ENCODE measurements at places on chromosomes 6 and 20. TPM values are rescaled to one million over a fixed set of nuclear protein-coding genes. Genes with fewer than 3 reads are reported as not detected.
A peak's percentile ranks its signal among the peaks of the same experiment; 100 is the strongest.

- DNase-seq = no peak
Observed at GRCh38 chr6:81843302-81843701, 90.8 kb upstream of the TENT5A start.

GRCh38 chr6:52454556-52454955 lies 34.4 kb downstream of the EFHC1 start:
- DNase-seq = no peak

DNA sequence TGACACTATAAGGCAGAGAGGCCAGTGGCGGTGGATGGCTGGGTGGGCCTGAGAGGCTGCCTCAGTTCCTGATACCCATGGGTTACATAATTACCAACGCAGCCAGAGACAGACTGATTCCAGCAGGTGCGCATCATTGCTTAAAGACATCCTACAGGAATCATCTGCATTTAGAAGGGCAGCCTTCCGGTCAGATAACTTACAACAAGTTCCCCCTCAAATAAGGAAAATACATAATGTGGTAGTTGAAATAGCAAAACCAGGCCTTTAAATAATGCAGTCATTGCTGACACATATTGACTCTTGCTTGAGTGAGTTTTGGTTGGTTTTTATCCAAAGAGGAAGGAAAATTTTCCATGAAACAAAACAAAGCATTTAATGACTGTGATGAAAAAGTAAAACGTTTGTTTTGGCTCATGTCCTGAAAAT lies 81.9 kb downstream of the SIM1 start:
- no peak for DNase-seq

DNA sequence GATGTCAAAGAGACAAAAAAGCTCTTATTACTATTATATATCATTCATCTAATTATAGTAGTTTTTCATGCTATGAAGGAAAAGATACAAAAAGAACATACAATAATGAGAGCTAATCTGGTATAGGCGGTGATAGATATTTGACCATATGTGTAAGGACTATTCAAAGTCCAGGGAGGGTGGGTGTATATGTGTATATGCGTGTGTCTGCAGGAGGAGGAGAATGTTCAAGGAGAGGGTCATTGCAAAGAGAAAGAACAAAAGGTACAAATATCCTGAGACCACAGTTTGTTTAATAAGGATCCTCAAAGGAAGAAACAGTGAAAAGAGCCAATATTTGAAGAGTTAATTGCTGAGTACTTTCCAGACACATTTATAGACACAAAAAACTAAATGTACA lies 1288.6 kb upstream of the CITED2 start:
- DNase-seq = no peak

DNA sequence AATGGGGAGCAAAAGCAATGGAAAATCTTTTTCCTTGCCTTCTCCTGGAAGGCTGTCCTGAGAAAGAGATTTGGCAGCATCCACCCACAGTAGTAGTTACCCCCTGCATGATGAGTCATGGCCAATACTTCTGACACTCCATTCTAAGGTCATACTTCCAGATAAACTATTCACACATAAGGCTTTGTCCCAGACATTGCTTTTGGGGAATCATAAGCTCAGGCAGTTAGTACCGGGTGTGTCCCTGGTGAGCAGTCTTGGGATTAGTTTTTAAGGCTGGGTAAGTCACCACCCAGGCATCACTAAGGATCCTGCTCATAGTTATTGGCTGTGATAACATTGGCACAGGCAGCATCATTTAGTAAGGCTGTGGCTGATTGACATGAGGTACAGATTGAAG lies 160.6 kb upstream of the GGTLC1 start:
- no peak for DNase-seq

- no peak for DNase-seq
Observed at GRCh38 chr6:139676718-139677117, 302.3 kb upstream of the CITED2 start.

DNA sequence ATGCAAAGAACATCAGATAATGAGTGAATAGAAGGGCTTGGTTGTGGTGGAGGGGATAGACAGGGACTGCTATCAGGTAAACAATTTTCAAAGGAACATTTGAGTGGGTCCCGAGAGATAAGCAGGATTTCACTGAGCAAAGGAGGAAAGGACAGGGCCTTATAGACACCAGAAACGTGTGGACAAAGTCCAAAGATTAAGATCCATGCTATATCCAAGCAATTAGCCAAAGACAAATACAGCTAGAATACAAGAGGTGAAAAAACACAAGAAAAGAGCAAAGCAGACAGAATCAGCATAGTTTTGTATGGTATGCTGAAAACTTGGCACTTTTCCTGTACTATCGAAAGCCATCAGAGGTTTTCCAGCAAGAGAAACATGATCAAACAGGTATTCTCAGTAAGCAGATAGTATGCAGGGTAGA lies 59.8 kb downstream of the CDK19 start:
- no peak for DNase-seq

EFCAB8 gene
- 0.52 TPM for total RNA-seq

DNA sequence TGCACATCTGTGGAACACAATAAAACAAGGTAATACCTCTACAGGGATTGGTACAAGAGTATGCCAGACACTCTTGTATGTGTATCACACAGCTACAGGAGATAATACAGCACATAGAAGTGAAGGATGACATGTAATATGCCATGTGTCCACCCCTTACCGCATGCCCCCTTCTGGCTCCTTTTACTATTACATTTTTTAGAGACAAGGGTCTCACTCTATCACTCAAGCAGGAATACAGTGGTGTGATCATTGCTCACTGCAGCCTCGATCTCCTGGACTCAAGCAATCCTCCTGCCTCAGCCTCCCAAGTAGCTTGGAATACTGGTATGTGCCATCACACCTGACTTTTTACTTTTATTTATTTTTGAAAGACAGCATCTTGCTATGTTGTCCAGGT lies 4.2 kb upstream of the NCR3 start:
- no peak for DNase-seq

DNA sequence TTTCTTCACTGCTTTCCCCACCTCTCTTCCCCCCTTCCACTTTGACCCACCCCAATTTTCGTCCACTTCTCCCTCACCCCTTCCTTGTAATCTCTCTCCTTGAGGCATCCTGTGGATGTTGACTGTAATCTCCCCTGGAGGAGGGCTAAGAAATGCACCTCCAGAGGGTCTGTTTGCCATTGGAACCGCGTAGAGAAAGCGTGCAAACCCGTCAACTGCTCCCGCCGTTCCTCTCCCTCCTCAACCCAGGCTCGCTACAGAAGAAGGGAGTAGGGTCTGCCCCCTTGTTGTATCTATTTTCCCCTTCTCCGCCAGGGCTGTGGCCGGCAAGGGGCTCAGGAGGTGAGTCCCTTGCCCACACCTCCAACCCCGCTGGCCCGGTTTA lies 502 bp upstream of the HTR1E start:
- no peak for DNase-seq

- DNase-seq = no peak
Observed at GRCh38 chr6:31829633-31830283, 2.2 kb downstream of the HSPA1B start.

FRMD1 gene
- not detected for total RNA-seq

TOX2 gene
- total RNA-seq = 3.6 TPM

DNA sequence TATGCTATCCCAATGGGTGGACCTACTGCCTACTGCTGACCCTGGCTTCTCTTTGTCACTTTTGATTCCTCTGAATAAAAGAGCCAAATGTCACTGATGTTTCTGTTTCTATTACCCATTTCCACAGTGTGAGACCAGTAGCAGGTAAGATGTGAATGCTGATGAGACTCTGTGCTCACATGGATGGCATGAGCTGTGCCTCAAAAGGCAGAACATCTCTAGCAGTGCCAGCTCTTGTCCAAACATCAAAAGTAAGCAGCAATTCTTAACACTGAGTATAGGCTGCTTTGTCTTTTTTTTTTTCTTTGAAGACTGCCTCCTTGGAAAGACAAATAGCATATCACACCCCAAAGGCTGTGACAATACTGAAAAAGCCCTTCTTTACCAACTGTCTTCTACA lies 459.2 kb upstream of the RUNX2 start:
- DNase-seq = no peak

DNA sequence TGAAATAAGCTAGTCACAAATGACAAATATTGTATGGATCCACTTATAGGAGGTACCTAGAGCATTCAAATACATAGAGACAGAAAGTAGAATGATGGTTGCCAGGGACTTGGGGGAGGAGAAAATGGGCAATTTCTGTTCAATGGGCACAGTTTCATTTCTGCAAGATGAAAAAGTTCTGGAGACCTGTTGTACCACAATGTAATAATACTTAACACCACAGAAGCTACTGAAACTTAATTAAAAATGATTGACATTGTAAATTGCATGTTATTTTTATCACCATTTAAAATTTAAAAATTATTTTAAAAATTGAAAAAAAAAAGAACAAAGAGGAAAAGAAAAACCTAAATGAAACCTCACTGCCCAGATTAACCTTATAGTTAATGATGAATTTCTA lies 67.4 kb downstream of the NHLRC1 start:
- DNase-seq = no peak

SLC22A2 gene
- total RNA-seq = not detected

ORC3 gene
- 41.6 TPM for total RNA-seq

DNA sequence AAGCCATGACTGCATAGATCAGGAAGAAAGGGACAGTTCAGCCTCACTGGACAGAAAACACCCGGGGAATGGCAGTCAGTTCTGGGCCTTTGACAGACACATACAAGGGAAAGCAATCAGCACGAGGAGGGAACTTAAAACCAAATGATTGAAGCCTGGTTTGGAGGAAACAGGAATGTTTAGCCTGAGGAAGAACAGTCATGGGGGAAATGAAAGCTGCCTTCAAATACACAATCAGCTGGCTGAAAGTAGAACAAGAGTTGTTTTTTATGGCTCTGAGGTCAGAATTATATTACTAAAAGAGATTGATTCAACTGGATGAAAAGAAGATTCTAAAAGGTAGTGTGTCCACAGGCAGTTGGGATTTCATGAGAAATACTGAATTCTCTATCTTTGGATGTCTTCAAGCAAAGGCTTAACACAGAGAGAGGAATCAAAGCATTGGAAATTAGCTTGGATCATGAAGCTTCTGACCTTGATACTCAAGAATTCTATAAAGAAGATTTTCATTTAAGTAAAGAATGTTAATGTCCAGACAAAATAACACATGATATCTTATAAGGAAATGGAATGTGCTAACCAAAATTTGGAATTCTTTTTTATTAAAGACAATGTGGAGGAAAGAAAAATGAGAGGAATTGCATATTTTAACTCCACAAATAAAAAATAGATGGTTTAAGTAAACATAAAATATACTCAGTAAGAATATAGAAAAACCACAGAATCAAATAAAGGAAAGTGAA lies 216.6 kb downstream of the IBTK start:
- DNase-seq = no peak

GRCh38 chr6:1610497-1611321 lies 994 bp downstream of the FOXC1 start:
- no peak for DNase-seq

- DNase-seq = no peak
Observed at GRCh38 chr6:13664703-13665352, 46.8 kb downstream of the RANBP9 start.

LGSN gene
- not detected for total RNA-seq

SAMD3 gene
- 5.6 TPM for total RNA-seq

- peak; percentile 35 for DNase-seq
Observed at GRCh38 chr20:52105442-52106422, 85.8 kb downstream of the ZFP64 start.

- DNase-seq = no peak
Observed at GRCh38 chr20:56903421-56903820, 274.3 kb downstream of the TFAP2C start.
